Omental fat pad (tissue), 4 donors: ENCODE measurements at places on chromosomes 12 and 14. TPM values are rescaled to one million over a fixed set of nuclear protein-coding genes. Genes with fewer than 3 reads are reported as not detected.

The TRHDE gene
- 34.8 TPM for total RNA-seq

The NOVA1 gene
- total RNA-seq: 30.8 TPM

The CLEC2D gene
- total RNA-seq: 12.5 TPM

The SLC6A15 gene
- not detected for total RNA-seq

DNA sequence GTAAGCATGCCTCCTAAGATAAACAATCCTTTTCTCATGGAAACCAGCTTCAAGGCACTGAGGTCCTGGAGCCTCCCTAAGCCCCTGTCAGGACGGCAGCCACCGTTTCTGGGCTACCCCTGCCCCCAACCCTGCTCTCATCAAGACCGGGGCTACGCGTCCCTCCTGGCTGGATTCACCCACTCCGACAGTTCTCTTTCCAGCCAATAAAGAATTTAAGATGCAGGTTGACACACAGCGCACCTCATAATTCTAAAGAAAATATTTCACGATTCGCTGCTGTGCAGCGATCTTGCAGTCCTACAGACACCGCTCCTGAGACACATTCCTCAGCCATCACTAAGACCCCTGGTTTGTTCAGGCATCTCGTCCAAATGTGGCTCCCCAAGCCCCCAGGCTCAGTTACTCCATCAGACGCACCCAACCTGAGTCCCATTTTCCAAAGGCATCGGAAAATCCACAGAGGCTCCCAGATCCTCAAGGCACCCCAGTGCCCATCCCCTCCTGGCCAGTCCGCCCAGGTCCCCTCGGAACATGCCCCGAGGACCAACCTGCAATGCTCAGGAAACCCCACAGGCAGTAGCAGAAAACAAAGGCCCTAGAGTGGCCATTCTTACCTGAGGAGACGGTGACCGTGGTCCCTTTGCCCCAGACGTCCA is 336.3 kb downstream of the TMEM121 start:
- no peak for DNase-seq

DNA sequence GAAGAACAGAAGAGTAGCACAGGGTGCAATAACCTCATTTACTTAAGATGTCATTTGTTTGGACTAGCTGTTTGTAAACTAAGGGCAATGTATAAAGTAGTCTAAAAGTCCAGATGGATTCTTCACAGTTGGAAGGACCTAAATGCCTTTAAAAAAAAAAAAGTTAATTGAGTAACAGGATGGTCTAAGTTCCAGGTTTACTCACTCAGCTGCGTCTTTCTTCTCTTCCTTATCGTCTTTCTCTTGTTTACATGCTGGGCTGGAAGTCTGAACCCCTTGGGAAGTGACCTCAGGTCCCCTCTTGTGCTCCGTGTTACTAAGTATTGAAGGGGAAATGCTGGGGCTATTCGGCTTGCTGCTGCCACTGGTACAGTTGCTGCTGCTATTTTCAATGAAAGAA is 82.5 kb downstream of the SH2B3 start:
- no peak for DNase-seq

- DNase-seq: no peak
Observed at GRCh38 chr14:65210118-65210821, 108.0 kb upstream of the MAX start.
